ENCODE measurements at places on chromosomes 13 and 19.

- no peak for DNase-seq
Measured at GRCh38 chr19:44848812-44849447, 2.8 kb downstream of the NECTIN2 start.

GRCh38 chr13:28819046-28819730, 951 bp upstream of the MTUS2 start:
- DNase-seq = no peak

GRCh38 chr13:24671386-24672113, 8.7 kb upstream of the ATP12A start:
- no peak for DNase-seq

DNA sequence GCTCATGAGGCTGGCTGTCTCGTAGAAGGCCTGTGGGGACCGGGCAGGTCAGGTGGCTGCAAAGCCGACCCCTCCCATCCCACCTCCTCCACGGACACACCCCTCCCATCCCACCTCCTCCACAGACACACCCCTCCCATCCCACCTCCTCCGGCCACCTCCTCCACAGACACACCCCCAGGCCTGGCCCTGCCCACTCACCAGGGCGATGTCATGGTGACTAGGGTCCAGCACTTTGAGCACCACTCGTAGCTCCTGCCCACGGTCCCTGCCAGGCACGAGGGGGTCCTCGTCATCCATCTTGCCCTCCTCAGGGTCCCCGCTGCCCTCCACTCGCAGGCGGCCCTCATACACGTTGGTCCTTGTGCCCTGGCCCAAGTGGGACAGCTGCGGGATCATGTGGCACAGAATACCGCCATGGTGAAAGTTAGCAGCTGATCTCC, 18.8 kb downstream of the TYK2 start:
- no peak for DNase-seq

DNA sequence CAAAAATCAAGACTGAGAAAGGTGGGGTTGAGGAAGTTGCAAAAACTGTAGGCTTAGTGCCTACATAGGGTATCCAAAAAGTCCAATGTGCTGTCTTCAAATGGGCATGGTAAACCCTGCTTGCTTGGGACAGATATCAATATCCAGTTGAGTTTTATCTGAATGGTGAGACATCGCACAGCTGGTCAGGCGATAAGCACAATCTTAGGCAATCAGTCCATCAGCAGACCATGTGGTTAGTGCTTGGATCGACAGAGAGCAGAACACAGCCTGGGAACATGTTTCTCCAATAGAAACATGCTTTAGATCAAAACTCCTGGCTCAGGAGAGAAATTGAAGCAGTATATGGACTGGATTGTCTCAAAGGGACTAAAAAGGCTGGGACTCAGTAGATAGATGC, 151.3 kb upstream of the IPO5 start:
- DNase-seq = no peak

DNA sequence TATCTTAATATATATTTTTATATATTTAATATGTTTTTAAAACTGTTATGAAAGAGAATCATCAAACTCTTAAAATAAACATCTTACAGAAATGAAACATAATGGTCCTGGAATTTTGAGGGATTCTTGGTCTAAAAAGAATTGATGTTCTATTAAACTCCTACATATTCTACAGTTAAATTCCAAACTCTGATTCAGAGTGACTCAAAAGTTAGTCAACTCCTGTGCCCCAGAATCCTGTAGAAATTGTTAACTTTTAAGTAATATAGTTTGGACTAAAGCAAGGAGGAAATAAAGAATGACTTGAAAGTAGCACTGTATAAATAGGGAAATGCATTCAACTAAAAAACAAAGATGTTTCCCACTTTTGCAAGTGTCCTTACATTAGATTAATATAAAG, 47.7 kb downstream of the FNDC3A start:
- DNase-seq = no peak

DNA sequence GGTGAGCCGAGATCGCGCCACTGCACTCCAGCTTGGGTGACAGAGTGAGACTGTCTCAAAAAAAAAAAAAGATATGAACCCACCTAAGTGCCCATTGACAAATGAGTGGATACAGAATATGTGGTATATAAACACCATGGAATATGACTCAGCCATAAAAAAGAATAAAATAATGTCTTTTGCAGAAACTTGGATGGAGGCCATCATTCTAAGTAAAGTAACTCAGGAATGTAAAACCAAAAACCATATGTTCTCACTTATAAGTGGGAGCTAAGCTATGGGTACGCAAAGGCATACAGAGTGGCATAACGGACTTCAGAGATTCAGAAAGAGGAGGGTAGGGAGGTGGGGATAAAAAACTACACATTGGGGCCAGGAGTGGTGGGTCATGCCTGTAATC, 29.5 kb downstream of the PLA2G4C start:
- no peak for DNase-seq

GRCh38 chr19:13241231-13242104, 91.3 kb downstream of the IER2 start:
- DNase-seq = peak; percentile 37

DNA sequence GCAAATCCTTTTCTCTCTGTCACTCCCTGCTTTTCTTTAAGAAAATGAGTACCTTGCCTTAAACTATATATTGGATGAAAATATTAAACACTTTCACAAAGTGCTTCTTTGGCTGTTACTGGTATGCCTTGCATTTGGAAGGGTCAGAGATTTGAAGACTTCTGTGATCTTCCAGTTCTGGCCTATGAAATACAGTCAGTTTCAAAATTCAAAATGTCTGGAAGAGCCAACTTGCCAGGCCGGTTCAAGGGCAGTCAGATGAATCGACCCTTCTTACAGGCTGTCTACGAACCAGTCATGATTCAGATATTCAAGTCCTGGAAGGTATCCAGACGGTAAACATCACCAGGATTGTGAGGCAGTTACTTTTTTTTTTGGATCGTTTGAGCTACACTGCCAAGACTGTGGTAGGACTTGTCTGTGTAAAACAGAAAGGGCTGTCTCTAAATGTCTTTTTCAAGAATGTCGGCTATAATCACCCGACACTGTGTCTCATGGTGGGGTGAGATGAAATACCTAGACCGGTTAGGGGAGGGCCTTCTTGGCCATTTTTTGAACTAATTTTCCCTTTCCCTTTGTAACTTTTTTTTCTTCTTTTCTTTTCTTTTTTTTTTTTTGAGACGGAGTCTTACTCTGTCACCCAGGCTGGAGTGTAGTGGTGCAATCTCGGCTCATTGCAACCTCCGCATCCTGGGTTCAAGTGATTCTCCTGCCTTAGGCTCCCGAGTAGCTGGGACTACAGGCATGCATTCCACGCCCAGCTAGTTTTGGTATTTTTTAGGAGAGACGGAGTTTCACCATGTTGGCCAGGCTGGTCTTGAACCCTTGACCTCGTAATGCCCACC, 11.2 kb downstream of the ACTN4 start:
- no peak for DNase-seq

All from activated CD4-positive, alpha-beta T cell treated with anti-CD3 and anti-CD28 coated beads for 48 hours (primary cell).